GM23248 (cell line): ENCODE measurements at places on chromosomes 2 and 18. TPM values are rescaled to one million over a fixed set of nuclear protein-coding genes. Genes with fewer than 3 reads are reported as not detected.

FSHR gene
- total RNA-seq = not detected in 2 replicates

ASXL3 gene
- total RNA-seq = not detected in 2 replicates

UPP2 gene
- not detected in 2 replicates for total RNA-seq

TSPYL6 gene
- not detected in 2 replicates for total RNA-seq

CGREF1 gene
- total RNA-seq = 19.2 and 23.3 TPM in 2 replicates

DYNAP gene
- total RNA-seq = not detected in 2 replicates

ANKRD62 gene
- not detected in 2 replicates for total RNA-seq

SAG gene
- total RNA-seq = not detected in 2 replicates

GRCh38 chr2:197360744-197361156 is 50.2 kb upstream of the ANKRD44 start:
- no peak overlapping the region for H3K4me3 ChIP-seq
- no peaks in the 10 kb centered on the region for H3K36me3 ChIP-seq
- peaks cover 22% of the 10 kb centered on the region for H3K4me1 ChIP-seq
- peak; percentile 79 for DNase-seq
- peaks cover 4% of the 10 kb centered on the region for H3K27me3 ChIP-seq

GRCh38 chr2:195477248-195477995 is 179.6 kb upstream of the SLC39A10 start:
- H3K27me3 ChIP-seq = no peaks in the 10 kb centered on the region
- H3K4me1 ChIP-seq = 0 out of 2 replicates have a peak, but pooled peaks cover 8% of the 10 kb centered on the region
- H3K27ac ChIP-seq = no peak overlapping the region

DNA sequence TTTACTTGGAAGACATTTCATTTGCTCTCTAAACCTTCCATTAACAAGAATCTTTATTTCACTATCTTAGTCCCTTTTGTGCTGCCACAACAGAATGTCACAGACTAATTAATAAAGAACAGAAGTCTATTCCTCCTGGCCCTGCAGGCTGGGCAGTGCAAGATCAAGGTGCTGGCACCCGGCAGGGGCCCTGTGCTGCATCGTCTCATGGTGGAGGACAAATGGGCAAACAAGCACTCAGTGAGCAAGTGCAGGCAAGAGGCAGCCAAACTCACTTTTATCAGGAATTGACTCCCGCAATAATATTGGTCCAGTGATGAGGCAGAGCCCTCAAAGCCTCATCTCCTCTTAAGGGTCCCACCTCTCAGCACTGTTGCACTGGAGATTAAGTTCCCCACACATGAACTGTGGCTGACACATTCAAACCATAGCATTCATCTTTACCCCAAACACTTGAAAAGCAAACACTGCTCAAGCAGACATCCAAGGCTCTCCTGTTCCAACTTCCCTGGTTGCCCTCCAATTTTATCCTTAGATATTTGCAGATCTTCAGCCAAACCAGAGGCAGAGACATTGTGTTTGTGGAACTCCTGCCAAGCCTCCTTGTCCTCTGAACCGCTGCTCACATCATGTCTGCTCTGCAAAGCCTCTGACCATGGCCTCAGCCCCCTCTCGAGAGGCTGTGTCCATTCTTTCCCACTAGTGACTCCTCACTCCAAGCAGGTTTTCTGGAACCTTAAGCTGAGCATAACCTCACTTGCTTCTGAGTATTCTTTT is 404.4 kb upstream of the SOX11 start:
- no peaks in the 10 kb centered on the region for H3K4me1 ChIP-seq
- no peak overlapping the region for H3K27ac ChIP-seq
- no peaks in the 10 kb centered on the region for H3K36me3 ChIP-seq
- H3K4me3 ChIP-seq = no peak overlapping the region

- DNase-seq = peak; percentile 57
- no peaks in the 10 kb centered on the region for H3K27me3 ChIP-seq
- H3K27ac ChIP-seq = no peak overlapping the region
- peaks cover 27% of the 10 kb centered on the region for H3K4me1 ChIP-seq
These were observed 248.9 kb upstream of the THUMPD2 start for GRCh38 chr2:40027968-40028367.

- no peaks in the 10 kb centered on the region for H3K36me3 ChIP-seq
- no peak for DNase-seq
- no peak overlapping the region for H3K4me3 ChIP-seq
- no peaks in the 10 kb centered on the region for H3K27me3 ChIP-seq
- no peak overlapping the region for H3K27ac ChIP-seq
- no peaks in the 10 kb centered on the region for H3K4me1 ChIP-seq
These were observed 365.9 kb upstream of the MEX3C start for GRCh38 chr18:51563396-51563795.

DNA sequence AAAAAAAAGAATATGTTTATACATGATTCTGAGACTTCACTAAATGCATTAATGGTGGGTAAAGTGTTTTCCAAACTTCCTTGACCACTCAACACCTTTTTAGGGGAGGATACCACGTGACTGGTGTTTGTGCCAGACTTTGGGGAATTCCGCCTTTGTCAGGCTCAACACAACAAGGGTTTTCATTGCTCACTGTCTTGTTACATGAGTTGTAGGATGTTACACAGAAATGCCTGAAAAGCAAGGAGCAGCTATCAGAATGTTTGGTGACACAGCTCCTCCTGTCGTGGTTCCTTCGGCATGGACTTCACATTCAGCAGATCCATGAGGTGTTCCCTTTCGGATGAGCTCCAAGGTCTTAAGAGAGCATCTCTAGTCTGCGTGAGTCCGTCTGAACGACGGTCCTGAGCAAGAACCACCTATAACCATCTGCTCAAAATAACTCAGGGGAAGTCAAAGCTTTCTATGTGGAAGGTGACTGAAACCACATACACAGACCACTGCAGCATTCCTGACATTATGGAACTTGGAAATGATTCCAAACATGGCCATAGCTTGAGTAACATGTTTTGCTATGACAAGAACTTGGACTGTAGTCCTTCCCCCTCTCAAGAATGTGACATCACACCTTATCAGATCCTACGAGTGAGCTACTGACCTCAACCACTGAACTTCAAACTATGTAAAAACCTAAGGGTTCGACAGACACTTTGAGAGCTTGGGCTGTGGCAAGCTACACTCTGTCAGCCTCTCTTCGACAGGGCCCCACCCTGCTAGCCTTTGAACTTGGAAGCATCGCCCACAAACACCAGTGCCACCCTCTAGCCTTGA is 57.5 kb downstream of the MCFD2 start:
- no peak overlapping the region for H3K4me3 ChIP-seq
- H3K36me3 ChIP-seq = 0 out of 2 replicates have a peak, but pooled peaks cover 5% of the 10 kb centered on the region
- no peaks in the 10 kb centered on the region for H3K27me3 ChIP-seq
- peak; percentile 84 for DNase-seq

- no peak for DNase-seq
- no peak overlapping the region for H3K27ac ChIP-seq
- H3K27me3 ChIP-seq = no peaks in the 10 kb centered on the region
- H3K4me3 ChIP-seq = no peak overlapping the region
- no peaks in the 10 kb centered on the region for H3K4me1 ChIP-seq
These were observed 28.1 kb upstream of the RASGRP3 start for GRCh38 chr2:33448220-33448899.
